Stimulated activated CD4-positive, alpha-beta T cell treated with anti-CD3 and anti-CD28 coated beads, Interleukin-2, amount 100 ng/mL, for 48 hours (primary cell): ENCODE measurements at places on chromosomes 2 and 18.

DNA sequence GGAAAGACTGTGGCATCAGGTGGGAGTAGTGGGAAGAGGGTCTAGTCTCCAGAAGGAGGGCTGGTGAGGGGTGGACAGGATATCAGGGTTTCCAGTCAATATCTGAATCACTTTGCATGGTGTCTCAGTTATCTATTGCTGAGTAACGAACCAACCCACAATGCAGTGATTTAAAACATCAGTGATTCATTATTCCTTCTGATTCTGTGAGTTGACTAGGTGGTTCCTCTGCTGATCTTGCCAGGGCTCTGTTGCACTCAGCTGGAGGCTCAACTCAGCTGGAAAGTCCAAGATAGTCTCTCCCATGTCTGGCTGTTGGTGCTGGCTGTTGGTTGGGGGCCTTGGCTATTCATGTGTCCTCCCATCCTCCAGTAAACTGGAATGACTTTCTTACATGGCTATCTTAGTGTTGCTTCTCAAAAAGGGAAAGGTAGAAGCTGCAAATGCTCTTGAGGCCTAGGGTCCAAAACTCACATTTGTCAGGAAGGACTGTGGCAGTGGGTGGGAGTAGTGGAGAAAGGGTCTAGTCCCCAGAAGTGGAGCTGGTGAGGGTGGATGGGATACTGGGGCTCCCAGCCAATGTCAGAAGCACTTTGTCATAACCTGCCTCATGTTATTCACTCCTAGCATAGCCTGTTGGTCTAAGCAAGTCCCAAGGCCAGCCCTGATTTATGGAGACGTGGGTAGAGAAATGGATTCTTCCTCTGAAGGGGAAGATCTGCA is 13.9 kb downstream of the IL1F10 start:
- no peak for DNase-seq

DNA sequence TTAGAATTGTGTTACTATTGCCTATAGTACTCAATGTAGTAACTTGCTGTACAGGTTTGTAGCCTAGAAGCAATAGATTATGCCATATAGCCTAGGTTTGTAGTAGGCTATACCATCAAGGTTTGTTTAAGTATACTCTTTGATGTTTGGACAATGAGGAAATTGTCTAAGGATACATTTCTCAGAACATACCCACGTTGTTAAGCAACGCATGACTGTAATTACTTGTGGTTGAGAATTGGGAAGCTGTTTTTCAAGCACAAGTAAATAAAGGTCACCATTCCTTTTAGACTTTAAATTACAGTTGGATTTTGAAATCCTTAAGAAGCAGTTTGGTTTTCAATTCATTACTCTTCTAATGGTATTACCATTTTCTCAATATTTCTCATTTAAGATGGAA is 89.8 kb upstream of the KCNH7 start:
- DNase-seq, result no peak

DNA sequence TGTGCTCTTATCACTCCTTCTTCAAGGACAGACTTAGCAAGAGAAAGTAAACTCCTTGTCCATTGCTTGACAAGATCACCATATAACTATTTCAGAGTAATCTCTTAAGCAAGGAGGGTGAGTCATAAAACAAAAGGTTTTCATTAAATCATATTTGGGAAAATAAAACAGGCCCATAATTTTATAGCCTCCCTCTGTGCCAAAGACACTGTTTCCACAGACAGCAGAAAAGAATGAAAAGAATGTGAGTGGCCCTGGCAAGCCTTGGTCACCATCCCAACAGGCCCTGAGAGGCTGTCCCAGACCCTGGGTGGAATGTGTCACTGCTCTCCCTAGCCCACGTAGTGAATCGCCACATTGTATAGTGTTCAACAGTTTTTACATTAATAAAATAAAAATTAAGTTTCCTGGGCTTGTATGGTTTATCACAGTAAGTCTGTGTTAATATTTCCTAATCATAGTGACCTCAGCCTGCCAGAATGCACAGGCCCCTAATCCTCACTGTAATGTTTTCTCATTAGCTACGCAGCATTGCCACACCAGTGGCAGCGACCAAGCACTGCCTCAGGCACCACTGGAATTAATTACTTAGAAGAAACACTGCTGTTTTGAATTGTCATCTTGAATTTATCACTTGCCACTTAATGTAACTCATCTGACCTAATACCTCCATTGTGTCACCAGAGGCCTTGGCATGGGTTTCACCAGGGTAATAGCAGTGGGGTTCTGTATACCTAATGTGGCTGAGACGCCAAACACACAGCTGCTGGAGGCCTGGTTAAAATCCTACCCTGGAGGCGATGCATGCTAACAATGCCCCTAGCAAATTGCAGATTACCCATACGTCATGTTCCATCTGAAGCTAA is 401.9 kb downstream of the LNPK start:
- no peak for DNase-seq

GRCh38 chr18:34314847-34315246 is 90.1 kb upstream of the NOL4 start:
- DNase-seq, result no peak

DNA sequence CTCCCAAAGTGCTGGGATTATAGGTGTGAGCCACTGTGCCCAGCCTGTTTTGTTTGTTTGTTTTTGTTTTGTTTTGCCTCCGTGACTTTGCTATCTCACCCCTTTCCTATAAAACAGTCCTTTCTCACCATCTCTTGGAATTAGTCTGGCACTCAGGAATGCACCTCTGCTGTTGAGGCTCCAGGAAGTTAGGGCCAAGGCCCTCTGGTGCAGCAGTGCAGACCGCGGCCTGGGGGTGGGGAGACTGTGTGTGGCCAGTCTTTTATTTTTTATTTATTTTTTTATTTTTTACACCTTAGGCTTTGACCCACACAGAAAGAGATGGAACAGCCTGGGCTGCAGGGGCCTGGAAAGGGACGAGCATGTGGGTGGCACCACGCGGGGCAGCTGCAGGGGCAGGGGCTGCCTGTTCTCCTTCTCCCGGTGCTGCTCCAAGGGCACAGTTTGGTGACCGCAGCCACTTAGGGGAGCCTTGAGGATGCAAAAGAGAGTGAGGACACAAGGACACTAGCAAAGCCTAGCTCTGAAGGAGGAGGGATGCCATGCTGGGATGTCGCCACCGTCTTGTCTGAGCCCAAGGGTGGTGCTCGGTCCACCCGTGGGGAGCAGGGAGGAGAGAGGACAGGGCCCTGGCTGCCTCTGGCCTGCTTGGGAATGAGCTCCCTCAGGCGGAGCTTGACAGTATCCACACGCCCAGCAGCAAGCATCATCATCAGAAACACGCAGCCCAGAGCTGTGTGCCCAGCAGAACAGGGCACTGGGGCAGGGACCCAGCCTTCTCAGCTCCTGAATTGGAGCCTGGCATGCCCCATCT is 19.4 kb upstream of the ALPI start:
- no peak for DNase-seq

- DNase-seq, result no peak
Measured at GRCh38 chr2:102703748-102704147, 58.1 kb upstream of the TMEM182 start.

DNA sequence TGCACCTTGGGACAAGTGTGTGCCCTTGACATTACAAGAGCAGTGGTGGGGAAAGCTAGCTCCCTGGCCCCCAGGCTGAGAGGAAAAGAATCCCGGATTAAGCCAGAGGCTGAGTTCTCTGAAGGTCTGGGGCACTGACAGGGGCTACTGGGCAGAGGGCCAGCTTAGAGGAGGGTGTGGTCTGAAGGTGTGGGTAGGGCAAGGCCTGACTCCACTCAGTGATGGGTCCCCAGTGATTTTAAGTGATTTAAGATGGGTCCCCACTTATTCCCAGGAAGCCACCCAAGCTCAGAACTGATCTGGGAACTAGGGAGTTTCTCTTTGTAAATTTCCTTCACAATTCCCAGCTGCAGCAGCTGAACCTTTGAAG is 8.8 kb downstream of the TMEM37 start:
- DNase-seq, result no peak

DNA sequence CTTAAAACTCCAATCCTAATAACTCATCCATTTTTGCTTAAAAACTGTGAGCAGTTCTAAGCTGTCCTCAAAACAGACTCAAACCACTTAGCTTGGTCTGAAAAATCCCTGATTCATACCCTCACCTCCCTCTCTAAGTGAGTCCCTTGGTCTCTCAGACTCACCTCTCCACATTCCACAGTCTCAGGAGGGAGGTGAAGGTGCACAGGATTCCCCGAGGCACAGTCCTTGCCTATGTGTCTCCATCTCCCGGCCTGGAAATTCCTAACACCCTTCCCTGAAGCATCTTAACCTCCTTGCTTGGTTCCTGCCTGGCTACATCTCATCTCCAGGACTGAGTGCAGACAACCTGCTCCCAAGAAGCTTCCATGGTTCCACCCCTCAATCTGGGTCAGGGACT is 45.0 kb downstream of the CYRIA start:
- DNase-seq, result no peak

GRCh38 chr18:46060359-46060841 is 11.7 kb downstream of the PSTPIP2 start:
- no peak for DNase-seq

- no peak for DNase-seq
Measured at GRCh38 chr2:227450311-227450841, 21.6 kb upstream of the AGFG1 start.

DNA sequence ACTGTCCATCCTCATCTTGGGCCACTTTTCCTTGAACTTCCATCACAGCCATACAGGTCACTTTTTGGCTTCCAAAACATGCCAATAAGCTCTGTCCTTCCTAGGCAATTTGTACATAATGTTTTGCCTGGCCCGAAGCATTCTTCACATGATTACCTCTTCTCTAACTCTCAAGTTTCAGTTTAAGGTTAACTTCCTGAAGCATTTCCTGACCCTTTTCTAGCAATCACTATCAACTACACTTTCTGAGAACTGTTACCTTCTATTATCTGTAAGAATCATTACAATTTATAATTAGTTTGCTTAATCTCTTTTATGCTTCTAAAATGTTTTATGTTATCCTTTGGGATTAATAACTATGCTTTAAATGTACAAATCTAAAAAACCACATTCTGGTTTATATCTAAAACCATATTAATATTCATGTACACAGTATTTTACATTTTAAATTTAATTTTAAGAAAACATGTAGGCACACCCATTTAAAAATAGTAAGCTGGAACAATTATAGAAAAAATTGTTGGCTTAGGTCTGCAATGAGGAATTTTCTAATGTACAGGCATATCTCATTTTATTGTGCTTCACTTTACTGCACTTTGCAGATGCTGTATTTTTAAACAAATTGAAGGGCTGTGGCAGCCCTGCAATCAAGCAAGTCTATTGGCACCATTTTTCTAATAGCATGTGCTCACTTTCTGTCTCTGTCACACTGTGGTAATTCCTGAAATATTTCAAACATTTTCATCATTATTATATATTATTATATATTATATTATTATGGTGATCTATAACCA is 76.4 kb downstream of the C2orf74 start:
- no peak for DNase-seq

GRCh38 chr2:73700661-73701447 is 36.3 kb downstream of the TPRKB start:
- DNase-seq, result no peak

DNA sequence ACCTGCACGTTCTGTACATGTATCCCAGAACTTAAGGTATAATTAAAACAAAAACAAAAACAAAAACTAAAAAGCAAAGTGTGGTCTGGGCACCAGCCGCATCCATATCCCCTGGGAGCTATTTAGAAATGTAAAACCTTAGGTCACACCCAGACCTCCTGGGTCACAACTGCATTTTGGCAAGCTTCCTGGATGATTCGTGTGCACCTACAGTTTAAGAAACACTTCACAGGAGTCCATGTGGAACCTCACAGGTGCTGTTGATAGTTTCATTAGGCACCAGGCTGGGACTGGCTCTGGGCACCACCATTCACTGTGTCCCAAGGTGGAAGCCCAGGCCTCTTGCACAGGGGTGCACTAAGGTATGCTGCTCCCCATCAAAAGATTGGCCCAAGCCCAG is 103.6 kb upstream of the BOD1L2 start:
- no peak for DNase-seq

GRCh38 chr2:217316743-217317142 is 456.9 kb upstream of the TNP1 start:
- DNase-seq, result no peak

DNA sequence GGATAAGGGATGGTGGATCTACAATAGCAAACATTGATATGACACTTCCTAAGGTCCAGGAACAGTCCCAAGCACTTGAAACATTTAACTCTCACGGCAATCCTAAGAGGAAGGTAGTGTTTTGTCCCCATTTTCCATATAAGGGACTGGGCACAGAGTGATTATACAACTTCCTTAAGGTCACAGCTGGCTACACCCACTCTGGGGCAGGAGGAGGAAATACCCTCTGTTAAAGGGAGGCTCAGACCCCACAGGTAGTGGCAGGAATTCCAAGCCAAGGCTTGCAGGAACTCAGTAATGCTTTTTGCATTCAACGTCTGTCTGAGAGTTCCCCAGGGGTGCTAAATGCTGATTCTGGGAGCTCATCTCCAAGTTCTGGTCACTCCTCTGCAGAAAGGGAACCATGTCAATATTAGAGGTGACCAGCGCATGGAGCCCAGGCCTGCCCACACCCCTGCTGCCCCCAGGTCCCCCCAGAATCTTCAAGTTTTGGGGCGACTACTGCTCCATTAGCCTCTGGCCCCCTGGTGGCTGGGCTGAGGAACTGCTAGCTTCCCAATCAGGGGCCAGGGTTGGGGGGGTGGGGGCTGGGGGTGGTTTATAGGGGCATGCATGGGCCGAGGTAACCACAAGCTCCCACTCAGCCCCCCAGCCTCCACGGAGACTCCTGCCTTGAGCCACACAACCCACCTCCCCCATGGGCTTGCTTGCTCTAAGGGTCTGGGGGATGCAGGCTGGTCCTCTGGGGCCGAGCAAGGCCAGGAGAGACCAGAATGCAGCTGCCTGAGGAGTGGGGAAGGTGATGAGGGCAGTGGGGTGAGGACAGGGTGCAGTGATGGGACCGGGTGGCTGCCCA is 11.1 kb downstream of the OBSL1 start:
- no peak for DNase-seq

DNA sequence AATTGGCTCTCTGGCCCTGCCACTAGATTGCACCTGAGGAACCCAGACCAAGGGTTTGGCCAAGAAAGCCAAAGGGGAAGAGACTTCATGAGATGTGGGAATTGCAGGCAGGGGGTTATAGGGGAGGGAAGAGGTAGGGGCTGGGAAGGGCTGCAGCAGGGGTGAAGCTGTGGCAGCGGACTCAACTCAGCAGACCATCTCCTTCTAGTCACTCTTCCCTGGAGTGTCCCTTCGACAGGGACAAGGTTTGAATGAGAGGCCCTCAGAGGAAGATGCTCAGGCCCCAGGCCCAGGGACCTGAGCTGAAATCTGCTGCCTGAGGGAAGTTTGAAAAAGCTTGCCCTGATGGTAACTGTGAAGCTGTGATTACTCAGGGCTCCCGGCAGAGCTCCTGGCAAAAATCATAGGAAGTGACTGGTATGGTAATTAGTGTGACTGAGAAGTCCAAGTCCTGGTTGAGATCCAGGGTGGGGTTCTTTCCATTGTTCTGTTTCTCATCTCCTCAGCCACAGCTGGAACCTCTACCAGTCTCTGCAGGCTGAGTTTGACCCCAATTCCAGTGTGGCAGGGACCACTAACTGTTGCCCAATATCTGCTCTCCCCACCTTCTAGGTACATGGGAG is 300.9 kb downstream of the CYP26B1 start:
- DNase-seq, result no peak

- no peak for DNase-seq
Measured at GRCh38 chr18:396251-396555, 104.3 kb downstream of the COLEC12 start.
